ENCODE measurements at places on chromosomes 6 and 20. TPM values are rescaled to one million over a fixed set of nuclear protein-coding genes. Genes with fewer than 3 reads are reported as not detected.

- DNase-seq: peak; percentile 43
These were observed 238.5 kb downstream of the HDGFL1 start for GRCh38 chr6:22807818-22808217.

GRCh38 chr6:145540741-145541140, 194.6 kb downstream of the EPM2A start:
- no peak for DNase-seq

RNF217 gene
- 6.2 TPM for total RNA-seq

GRCh38 chr6:158039178-158039557, 57.5 kb downstream of the SYNJ2 start:
- DNase-seq: no peak

PPP1R3G gene
- total RNA-seq: 0.24 TPM

XKR7 gene
- 3.9 TPM for total RNA-seq

- DNase-seq: no peak
These were observed 222.8 kb upstream of the RUNX2 start for GRCh38 chr6:45105170-45105820.

GRCh38 chr6:153301602-153302001, 170.5 kb upstream of the RGS17 start:
- DNase-seq: peak; percentile 64

- peak; percentile 95 for DNase-seq
These were observed 11.0 kb downstream of the UQCC2 start for GRCh38 chr6:33700391-33701050.
